ENCODE measurements at places on chromosomes 7 and 10.

GRCh38 chr7:109836016-109836415, 1254.9 kb upstream of the LRRN3 start:
- DNase-seq, result no peak

- no peak for DNase-seq
Measured at GRCh38 chr7:42687211-42688055, 224.4 kb downstream of the C7orf25 start.

- no peak for DNase-seq
Measured at GRCh38 chr10:108275895-108276685, 1111.6 kb upstream of the SORCS1 start.

- DNase-seq, result no peak
Measured at GRCh38 chr7:142916508-142916907, 17.0 kb downstream of the TRPV5 start.

- no peak for DNase-seq
Measured at GRCh38 chr10:70863470-70864160, 24.8 kb downstream of the PCBD1 start.

GRCh38 chr10:59704630-59705029, 5.0 kb downstream of the SLC16A9 start:
- no peak for DNase-seq

DNA sequence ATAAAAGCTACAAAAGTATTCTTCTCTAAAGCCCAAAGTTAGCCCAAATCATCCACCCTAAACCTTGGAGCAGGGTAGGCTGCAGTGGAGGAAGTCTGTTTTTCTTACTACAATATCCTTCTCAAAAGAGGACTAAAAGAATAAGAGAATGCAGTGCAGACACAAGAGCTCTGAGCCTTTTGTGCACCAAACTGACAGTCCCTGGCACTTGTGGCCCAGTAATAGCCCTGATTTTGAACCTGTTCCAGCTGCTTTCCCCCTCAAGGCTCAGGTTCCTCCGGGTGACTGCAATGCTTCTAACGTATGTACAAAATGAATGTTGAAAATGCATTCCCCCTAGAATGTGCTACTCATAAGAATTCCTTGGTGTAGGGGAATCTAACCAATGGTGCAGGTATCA, 154.4 kb downstream of the JAZF1 start:
- no peak for DNase-seq

- no peak for DNase-seq
Measured at GRCh38 chr7:108360058-108360800, 96.0 kb downstream of the NRCAM start.

DNA sequence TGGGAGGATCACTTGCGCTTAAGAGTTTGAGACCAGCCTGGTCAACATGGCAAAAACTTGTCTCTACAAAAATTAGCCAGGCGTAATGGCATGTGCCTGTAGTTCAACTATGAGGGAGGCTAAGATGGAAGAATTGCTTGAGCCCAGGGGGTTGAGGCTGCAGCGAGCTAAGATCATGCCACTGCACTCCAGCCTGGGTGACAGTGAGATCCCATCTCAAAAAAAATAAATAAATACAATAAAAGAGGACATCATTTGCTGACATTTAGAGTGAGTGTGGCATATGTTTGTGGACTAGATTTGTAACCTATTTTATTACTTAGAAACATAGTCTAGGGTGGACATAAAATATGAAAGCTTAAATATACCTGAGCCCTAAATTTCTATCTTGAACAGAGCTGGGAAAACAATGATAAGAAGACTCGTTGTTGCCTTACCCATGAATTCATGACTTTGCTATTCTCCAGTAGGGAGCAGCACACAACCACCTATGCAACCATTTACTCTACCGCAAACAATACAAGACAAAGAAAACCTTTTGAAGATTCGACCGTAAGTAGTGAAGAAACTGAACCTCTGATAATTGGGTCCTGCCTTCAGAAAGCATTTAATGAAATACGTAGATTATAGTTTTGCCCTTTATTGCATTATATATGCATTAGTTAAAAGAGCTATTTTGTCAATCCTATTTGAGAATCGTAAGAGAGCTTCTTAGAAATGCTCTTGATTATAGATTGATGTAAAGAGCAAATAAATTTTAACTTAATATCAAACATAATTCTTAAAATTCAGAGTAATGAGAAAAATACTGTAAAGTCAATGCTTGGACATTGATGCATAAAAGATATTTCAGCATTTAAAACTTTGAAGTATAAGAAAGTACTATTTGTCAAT, 83.5 kb downstream of the GNAT3 start:
- DNase-seq, result no peak

DNA sequence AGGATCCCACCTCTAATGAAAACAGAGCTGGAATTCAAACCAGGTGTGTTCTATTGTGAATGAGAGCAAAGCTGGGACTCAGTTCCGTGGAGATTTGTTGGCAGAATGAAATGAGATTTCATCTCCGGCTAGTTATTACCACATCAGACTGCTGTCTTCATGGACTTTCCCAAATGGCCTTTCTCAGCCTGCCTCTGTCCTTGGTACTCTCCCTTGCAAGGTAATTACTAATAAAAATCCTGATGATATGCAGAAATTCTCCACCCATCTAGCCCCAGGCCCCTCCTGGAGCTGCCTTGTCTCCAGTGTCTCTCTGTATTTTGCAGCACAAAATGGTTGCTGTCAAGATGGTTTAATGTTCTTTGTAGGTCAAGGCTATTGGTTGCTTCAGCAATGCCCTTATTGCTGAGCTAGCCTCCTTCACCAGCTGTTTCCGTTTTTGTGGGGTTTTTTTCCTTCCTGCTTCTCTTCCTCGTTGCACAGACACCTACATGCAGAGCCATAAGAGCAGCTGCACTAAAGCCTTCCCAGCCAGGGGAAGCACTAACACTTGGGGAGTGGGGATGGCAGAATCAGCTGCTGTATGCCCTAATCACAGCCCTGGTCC, 185.0 kb upstream of the GHITM start:
- no peak for DNase-seq

GRCh38 chr10:59324597-59324996, 37.8 kb downstream of the FAM13C start:
- DNase-seq, result no peak

DNA sequence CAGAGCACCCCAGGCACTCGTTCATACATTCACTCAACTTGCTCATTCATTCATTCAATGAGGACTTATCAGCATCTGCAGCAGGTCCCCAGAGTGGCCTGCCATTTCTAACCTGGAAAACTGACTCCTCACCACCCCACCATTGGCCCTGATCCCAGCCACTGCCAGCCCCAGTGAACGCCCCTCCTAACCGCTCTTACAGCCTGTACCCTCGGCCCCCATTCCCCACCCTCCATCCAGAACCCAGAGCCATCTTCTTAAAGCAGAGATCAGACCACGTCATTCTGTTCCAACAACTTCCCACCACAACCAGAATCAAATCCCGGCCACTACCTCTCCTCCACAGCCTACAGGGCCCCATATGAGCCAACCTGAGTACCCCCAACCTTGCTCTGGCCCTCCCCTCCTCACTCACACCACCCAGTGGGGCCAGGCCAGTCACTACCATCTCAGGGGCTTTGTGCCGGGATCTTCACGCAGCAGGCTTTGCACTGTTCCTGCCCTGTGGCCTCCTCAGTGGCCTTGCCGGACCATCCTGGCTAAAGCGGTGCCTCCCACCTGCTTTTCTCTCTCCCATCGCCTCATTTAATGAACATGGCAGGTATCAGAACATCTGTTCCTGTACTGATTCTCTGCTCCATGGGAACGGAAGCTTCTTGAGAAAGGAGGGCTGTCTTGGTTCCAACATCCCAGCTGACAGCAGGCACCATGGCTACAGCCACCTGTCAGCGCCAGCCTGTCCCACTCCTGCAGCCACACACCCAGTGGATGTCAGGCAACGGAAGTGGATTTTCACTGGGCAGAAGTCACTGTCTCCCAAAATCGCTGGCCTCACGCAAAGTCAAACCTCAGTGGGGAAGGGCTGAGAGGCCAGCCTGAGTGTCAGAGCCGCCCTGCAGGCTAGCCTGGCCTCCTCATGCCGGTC, 45.4 kb downstream of the FAM53B start:
- no peak for DNase-seq

DNA sequence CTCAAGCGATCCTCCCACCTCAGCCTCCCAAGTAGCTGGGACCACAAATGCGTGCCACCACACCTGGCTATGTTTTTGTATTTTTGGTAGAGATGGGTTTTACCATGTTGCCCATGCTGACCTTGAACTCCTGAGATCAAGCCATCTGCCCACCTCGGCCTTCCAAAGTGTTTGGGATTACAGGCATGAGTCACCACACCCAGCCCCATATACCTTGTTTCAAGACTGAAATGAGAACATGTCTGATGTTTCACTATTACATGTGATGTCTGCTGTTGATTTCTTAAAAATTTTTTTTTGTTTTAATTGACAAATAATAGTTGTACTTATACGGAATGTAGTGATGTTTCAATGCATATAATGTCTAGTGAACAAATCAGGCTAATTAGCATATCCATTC, 14.5 kb downstream of the KLHL7 start:
- no peak for DNase-seq

- no peak for DNase-seq
Measured at GRCh38 chr10:30464675-30465074, 30.7 kb downstream of the MAP3K8 start.

DNA sequence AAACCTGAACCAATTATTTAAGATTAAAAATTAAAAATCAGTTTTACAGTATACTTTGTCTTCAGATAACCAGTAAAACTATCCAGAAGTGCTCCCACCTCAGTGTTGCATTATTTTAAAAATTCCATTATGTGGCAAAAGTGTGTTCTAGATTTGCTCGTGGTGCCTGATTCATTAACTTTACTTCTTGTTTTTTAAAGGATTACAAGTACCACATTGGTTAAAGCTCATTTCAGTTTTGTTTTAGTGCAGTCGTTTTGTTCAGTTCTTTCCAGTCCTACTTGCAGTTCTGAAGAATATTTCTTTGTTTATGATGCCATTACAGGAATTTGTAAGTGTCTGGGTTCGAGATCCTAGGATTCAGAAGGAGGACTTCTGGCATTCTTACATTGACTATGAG, 69.0 kb downstream of the SNX10 start:
- no peak for DNase-seq

- DNase-seq, result no peak
Measured at GRCh38 chr10:97534746-97535367, 36.1 kb downstream of the UBTD1 start.

Measured in CD4-positive, alpha-beta memory T cell (primary cell).